ENCODE measurements at places on chromosomes 13 and 19. TPM values are rescaled to one million over a fixed set of nuclear protein-coding genes. Genes with fewer than 3 reads are reported as not detected.
A peak's percentile ranks its signal among the peaks of the same experiment; 100 is the strongest.

DNA sequence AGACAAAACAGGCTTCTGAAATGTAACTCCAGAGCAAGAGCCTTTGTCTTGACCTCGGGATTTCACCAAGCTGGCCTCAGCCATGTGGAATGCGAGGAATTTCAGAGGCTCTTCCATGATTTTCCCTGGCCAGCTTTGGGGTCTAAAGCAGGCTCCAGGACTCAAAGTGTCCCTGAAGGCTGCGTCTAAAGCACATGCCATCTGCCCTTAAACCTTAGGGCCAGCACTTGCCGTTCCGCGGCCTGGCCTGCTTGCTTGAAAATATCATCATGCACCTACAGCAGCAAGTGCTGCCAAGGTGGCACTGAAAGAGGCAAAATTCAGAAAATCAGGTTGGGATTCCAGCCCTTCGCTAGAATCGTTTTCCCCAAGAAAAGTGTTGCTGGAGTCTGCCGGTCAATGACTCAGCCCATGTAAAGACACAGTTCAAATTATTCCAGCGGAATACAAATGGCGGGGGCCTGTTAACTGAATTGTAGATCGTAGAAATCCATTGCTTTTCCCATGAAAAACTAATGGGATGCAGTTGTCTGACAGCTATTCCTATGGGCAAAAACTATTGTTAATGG is 105.7 kb upstream of the RAP2A start:
- H3K36me3 ChIP-seq: no peaks in the 10 kb centered on the region
- peak overlapping the region; percentile 69 for H3K27ac ChIP-seq
- no peak overlapping the region for H3K4me3 ChIP-seq

DNA sequence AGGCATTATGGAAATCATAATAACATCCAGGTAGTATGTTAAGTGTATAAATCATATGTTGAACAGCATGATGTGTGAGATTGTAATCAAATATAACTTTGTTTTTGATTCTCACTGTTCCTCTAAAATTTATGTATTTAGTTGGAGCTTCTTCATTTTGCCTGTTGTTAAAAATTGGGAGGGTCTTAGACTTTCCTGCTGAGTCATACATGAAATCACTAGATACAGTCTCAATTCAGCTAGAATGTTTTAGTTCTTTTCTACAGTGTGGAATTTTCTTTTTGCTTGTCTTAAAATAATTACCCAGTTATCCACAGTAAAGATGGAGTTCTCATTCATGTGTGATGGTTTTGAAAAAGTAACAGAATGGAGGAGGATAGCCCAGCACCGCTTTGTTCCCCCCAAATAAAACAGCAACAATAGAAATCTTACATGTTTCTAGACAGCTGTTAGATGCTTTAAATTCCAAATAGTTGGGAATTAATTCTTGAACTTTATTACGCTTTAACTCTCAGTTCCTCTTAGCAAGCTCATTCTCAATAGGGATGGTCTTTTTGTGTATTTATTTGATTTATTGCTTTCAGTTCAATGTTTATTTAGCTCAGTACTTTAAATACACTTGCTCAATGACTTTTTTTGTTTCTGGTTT is 109.5 kb downstream of the PDS5B start:
- no peaks in the 10 kb centered on the region for H3K27me3 ChIP-seq
- no peak overlapping the region for H3K27ac ChIP-seq
- peaks cover 15% of the 10 kb centered on the region for H3K4me1 ChIP-seq

- no peak overlapping the region for H3K27ac ChIP-seq
- no peak overlapping the region for H3K4me3 ChIP-seq
- peaks cover 11% of the 10 kb centered on the region for H3K36me3 ChIP-seq
- H3K27me3 ChIP-seq: no peaks in the 10 kb centered on the region
- no peak for DNase-seq
- H3K4me1 ChIP-seq: no peaks in the 10 kb centered on the region
These were observed 27.3 kb downstream of the CHAF1A start for GRCh38 chr19:4429771-4430171.

DNA sequence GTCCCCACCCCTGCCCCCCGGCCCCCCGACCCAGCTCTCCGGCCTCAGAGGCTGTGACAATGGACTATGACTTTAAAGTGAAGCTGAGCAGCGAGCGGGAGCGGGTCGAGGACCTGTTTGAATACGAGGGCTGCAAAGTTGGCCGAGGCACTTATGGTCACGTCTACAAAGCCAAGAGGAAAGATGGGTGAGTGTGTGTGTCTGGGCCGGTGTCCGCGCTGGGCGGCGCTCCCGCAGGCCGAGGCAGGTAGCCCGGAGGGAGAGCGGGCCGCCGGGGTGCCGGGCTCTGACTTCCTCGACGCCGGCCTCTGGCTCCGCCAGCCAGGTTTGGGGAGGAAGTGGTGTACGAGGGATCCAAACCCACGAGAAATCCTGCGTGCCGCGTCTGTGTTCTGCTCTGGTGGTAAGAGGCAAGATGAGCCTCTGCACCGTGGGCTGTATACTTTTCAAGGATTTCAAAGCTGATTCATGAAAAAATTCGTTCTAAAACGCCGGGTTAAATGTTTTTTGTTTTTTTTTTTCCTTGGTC is 718 bp downstream of the CDK8 start:
- no peaks in the 10 kb centered on the region for H3K27me3 ChIP-seq
- no peaks in the 10 kb centered on the region for H3K36me3 ChIP-seq
- peak overlapping the region; percentile 93 for H3K27ac ChIP-seq
- H3K4me1 ChIP-seq: peaks cover 18% of the 10 kb centered on the region
- DNase-seq: peak; percentile 76

GRCh38 chr19:16371540-16371986 is 46.9 kb downstream of the KLF2 start:
- no peaks in the 10 kb centered on the region for H3K4me1 ChIP-seq
- DNase-seq: no peak
- H3K36me3 ChIP-seq: peaks cover 28% of the 10 kb centered on the region
- H3K27ac ChIP-seq: no peak overlapping the region
- H3K4me3 ChIP-seq: no peak overlapping the region

DNA sequence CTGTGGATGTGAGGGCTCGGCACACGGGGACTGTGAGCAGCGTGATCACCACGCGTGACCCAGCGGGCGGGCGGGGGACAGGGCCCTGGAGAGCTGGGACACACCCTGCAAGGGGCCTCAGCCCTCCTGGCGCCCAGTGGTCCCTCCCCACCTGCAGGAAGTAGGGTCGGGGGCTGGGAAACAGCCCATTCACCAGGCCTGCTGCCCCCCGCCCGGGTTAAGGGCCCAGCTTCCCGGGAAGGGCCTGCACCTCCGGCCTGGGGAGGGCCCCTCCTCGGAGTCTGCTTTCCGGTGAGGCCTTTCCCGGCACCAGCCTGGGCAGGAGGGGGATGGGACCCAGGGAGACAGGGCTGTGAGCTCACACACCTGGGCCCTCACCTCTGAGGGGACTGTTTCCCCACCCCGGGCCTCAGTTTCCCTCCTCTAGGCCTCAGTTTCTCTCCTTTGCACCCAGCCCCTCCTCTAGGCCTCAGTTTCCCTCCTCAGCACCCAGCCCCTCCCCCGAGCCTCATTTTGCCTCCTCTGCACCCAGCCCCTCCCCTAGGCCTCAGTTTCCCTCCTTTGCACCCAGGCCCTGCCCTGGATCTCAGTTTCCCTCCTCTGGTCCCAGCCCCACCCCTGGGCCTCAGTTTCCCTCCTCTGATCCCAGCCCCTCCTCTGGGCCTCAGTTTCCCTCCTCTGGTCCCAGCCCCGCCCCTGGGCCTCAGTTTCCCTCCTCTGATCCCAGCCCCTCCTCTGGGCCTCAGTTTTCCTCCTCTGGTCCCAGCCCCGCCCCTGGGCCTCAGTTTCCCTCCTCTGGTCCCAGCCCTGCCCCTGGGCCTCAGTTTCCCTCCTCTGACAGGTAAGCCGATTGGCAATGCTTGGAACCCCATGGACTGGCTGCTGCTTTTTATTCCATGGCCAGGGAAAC is 1.9 kb upstream of the MADCAM1 start:
- H3K27ac ChIP-seq: no peak overlapping the region
- peaks cover 44% of the 10 kb centered on the region for H3K27me3 ChIP-seq
- H3K4me1 ChIP-seq: peaks cover 27% of the 10 kb centered on the region
- H3K4me3 ChIP-seq: no peak overlapping the region

GRCh38 chr19:35693835-35694599 is 10.3 kb upstream of the ZBTB32 start:
- DNase-seq: peak; percentile 93
- H3K27me3 ChIP-seq: no peaks in the 10 kb centered on the region
- no peak overlapping the region for H3K4me3 ChIP-seq
- H3K27ac ChIP-seq: no peak overlapping the region

DNA sequence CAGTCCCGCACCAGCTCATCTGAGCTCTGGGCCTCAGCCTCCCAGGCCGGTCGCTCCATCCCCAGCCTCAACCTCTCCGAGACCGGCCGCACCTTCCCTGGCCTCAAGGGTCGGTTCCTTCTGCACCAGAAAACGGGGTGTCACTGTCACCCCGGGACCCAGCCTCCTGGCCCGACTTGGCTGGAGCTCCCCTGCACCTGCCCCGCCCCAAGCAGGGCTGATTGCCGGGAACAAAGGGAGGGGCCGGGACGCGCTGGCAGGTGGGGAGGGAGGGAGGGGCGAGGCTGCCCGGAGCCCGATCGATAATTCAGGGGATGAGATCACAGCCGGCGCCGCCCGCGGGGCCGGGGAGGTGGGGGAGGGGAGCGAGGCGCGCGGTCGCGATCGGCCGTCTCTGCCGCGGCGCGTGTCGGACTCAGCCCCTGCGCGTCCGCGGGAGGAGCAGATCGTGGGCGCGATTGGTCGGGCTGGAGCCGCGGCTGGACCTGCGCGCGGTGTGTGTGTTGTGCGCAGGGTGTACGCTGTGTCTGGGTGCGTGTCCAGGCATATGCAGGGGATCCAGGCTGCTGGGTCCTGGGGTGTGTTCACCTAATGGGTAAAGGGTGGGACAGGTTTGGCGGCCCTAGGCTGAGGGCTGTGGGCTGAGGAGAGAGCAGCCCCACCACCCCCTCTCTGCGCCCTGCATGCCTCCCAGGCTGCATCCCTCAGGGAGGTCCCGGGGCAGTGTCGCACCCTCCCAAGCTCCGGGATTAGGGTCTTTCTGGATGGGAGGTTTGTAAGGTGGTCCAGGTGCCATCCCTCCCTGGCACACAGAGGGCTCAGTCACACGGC is 1.1 kb upstream of the SHC2 start:
- peak; percentile 80 for DNase-seq
- no peaks in the 10 kb centered on the region for H3K36me3 ChIP-seq
- no peaks in the 10 kb centered on the region for H3K27me3 ChIP-seq
- H3K4me1 ChIP-seq: peaks cover 20% of the 10 kb centered on the region
- H3K27ac ChIP-seq: peak overlapping the region; percentile 66

- peaks cover 78% of the 10 kb centered on the region for H3K4me1 ChIP-seq
- no peak overlapping the region for H3K4me3 ChIP-seq
- H3K27ac ChIP-seq: peak overlapping the region; percentile 24
- H3K27me3 ChIP-seq: no peaks in the 10 kb centered on the region
- no peak for DNase-seq
These were observed 4.6 kb downstream of the ANKRD10 start for GRCh38 chr13:110910013-110910890.

DNA sequence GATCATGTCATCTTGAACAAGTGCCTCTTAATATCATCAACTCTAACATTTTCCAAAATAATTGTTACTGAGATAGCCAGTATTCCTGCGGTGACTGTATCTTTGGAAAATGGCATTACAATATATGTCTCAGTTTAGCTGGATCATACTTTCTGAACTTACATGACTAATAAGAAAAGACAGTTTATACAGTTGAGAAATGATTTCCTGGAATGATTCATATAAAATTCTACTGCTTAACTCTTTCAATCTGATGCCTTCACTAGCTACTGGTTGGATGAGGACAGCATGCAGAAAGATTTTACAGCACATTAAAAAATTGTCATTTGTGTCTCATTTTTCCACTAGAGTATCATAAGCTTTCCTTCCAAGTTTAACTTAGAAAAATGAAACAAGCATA is 302.1 kb downstream of the PCDH17 start:
- no peaks in the 10 kb centered on the region for H3K4me1 ChIP-seq
- no peaks in the 10 kb centered on the region for H3K36me3 ChIP-seq
- H3K27ac ChIP-seq: no peak overlapping the region
- no peaks in the 10 kb centered on the region for H3K27me3 ChIP-seq
- no peak overlapping the region for H3K4me3 ChIP-seq

- H3K27ac ChIP-seq: no peak overlapping the region
- no peak overlapping the region for H3K4me3 ChIP-seq
- H3K36me3 ChIP-seq: no peaks in the 10 kb centered on the region
- no peaks in the 10 kb centered on the region for H3K27me3 ChIP-seq
- H3K4me1 ChIP-seq: peaks cover 6% of the 10 kb centered on the region
These were observed 198.6 kb downstream of the RGCC start for GRCh38 chr13:41655997-41656396.

DNA sequence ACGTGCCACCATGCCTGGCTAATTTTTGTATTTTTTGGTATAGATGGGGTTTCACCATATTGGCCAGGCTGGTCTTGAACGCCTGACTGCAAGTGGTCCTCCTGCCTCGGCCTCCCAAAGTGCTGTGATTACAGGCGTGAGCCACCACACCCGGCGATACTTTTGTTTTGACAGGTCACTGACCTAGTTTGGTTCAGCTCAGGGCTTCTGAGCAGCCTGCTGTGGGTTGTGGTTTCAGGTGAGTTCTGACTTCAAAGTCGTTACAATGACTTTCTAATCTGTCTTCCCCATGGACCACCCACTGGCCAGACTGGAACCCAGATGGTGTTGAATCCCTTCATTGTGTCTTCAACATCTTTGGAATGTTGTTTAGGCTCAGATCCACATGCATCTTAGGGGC is 73.8 kb downstream of the TRPM4 start:
- no peak for DNase-seq
- H3K27ac ChIP-seq: no peak overlapping the region
- no peak overlapping the region for H3K4me3 ChIP-seq
- H3K4me1 ChIP-seq: no peaks in the 10 kb centered on the region

GRCh38 chr13:45602183-45603170 is 13.1 kb downstream of the ERICH6B start:
- no peak overlapping the region for H3K4me3 ChIP-seq
- H3K4me1 ChIP-seq: no peaks in the 10 kb centered on the region
- H3K27me3 ChIP-seq: no peaks in the 10 kb centered on the region
- no peak for DNase-seq

DNA sequence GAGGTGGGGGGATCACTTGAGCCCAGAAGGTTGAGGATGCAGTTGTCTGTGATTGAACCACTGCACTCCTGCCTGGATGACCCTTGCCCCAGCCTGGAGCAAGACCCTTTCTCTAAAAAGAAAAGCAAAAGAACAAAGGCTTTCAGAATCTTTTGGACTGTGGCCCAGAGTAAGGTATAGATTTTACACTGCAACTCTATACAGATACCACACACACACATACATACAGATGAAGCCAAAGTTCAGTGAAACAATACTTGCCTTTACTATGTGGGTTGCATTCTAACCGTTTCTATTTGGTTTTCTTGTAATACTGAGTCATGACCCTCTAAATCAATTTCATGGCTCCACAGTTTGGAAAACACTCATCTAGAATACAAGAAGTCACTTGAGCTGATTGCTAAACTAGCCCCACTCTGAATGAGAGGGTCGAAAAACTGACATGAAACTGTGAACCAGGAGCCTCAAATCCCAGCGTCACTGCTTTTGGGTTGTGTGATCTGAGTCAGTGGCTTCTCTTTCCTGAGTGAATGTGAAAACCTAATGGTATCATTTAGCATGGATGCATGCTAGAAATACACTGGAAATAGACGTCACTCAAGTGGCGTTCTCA is 756.1 kb downstream of the UQCRFS1 start:
- DNase-seq: no peak
- no peaks in the 10 kb centered on the region for H3K36me3 ChIP-seq
- no peak overlapping the region for H3K4me3 ChIP-seq
- H3K4me1 ChIP-seq: no peaks in the 10 kb centered on the region
- H3K27ac ChIP-seq: no peak overlapping the region

Gene NLRP4
- total RNA-seq: not detected

Gene EDNRB
- total RNA-seq: 14.9 TPM

Gene SEMA6B
- total RNA-seq: 1.8 TPM

Gene PCDH17
- 2.8 TPM for total RNA-seq

Gene C1QTNF9
- total RNA-seq: 2.2 TPM

Gene WDR87
- total RNA-seq: not detected

Gene ZFP82
- total RNA-seq: 6.1 TPM

Gene EDDM13
- not detected for total RNA-seq

Gene DNASE2
- total RNA-seq: 30.6 TPM

Gene TNFSF13B
- 1.1 TPM for total RNA-seq

Gene SYNGR4
- not detected for total RNA-seq
